ENCODE measurements at places on chromosomes 7 and 10.
A peak's percentile ranks its signal among the peaks of the same experiment; 100 is the strongest.

GRCh38 chr7:2908103-2908683, 64.1 kb upstream of the GNA12 start:
- ATAC-seq = no peak

- ATAC-seq = peak; percentile 58
These were observed 75.5 kb downstream of the PAPSS2 start for GRCh38 chr10:87734987-87735827.

GRCh38 chr10:70191161-70191971, 21.1 kb upstream of the SAR1A start:
- ATAC-seq = no peak

- ATAC-seq = peak; percentile 39
These were observed 557 bp downstream of the BAG3 start for GRCh38 chr10:119651514-119652360.

DNA sequence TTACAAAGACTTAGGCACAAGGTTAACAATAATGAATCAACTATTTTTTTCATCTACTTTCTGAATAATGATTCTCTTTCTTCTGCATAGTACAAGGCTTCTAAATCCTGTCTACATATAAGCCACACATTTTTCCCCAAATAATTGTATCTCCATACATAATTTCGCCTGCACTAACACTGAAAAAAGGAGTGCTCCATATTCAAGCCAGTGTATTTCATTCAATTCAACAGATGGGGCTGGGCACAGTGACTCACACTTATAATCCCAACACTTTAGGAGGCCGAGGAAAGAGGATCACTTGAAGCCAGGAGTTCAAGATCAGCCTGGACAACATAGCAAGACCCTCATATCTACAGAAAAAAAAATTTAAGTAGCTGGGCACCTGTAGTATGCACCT, 86.0 kb upstream of the ZNF800 start:
- no peak for ATAC-seq

DNA sequence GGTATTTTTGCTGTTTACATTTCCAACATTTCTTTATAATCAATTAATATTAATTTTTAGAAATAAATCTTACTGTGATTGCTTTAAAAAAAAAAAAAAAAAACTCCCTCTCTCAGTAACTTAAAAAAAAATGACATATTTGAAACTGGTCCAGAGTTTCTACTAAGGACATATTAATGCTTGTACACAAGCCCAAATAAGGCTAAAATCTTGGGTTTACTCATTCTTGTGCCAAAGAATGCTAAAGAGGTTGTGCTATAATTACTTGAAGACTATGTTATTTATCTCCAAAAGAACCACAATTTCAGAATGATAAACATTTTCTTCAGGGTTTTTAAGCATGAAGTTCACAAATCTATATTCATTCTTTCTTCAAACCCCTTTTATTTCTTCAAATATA, 39.4 kb upstream of the PHF14 start:
- ATAC-seq = no peak

- ATAC-seq = no peak
These were observed 35.1 kb downstream of the MYOF start for GRCh38 chr10:93447019-93447418.

DNA sequence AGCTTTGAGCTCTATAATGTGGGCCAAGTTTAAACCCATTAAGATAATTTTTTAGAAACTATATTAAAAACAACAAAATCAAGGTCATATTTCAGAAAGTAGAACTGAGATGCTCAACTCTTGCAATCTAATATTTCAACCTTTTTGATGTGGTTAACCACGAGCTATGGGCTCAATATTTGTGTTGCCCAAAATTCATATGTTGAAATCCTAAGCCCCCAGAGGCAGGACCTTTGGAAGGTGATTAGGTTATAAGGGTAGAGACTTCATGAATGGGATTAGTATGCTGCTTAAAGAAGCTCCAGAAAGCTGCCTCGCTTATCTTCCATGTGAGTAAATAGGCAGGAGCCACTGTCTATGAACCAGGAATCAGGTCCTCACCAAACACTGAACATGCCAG, 284.4 kb downstream of the CRPPA start:
- no peak for ATAC-seq

DNA sequence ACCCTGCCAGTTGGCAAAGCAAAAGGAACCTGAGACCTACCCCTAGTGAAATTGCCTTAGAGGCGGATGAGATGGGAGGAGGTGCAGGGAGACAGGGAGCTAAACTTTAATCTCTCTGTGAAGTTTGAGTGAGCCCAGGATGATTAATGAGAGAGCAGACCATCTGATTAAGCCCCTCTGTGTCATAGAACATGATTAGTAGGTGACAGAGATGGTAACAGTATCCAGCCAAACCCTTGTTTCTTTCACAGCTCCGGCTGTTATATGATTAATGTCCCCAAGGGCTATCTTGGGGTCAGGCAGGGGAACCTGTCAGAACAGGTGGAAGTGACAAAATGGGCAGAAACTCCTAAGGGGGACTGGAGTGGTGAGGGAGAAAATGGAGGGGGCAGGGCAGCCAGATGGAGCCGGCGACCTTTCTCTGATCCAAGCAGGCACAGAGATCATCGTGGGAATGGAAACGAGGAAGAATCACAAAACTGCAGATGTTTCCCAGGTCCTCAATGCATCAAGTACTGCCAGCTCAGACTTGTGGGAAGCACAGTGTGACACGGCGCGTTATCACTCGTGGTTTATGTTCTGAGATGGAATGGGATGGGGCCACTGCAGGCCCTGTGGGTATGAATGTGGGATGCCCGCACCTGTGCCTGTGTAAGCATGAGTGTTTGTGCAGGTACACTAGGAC, 684.2 kb downstream of the LRMDA start:
- peak; percentile 89 for ATAC-seq

DNA sequence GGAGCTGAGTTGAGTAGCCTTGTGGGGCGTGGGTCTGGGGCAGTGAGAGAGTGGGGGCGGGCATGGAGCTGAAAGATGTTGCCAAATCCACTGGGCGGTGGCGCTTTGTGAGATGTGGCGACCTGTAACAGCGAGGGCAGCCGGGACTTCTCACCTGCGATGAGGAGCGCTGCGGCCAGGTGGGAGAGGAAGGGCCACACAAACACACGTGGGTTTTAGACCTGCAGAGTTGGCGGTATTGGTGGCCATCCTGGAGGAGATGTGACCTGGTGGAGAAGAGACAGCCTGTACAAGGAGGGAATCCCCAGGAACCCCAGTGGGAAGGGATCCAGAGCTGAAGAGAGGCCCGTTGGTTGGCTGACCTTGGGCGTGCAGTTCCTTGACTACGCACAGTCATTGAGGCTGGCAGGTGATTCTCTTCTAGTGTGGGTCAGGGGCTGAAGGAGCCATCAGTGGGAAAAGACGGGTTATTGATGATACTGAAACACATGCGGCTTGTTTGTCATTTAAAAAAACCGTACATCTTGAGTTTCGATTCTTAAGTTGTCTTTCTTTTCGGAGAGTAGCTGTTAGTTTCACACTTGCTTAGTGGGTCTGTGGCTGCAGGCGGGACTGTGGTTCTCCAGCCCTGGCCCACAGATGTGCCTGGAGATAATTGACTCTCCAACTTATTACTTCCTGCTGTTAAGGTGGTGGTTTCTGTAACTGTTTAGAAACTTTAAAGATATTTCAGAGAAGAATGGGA, 2.4 kb downstream of the CHST12 start:
- no peak for ATAC-seq

DNA sequence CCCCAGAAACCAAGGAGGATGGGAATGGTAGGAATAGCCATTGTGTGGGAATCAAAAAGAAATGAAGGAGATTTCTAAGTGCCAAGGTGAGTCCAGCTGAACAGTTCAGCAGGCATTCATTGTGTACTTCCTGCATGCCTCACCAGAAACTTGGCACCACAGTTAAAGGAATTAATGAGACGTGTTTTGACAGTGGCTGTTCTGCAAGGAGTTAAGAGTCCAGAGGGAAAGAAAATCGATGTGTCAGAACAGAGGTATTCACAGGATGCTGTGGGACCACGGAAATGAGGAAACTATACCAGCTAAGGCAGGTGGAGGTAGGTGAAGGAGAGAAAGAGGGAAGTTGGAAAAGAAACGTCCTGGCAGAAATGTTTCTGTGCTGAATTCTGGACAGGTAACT, 78.1 kb downstream of the PRKCQ start:
- ATAC-seq = no peak

- peak; percentile 58 for ATAC-seq
These were observed 3.9 kb downstream of the LSMEM1 start for GRCh38 chr7:112484671-112485167.

- no peak for ATAC-seq
These were observed 14.5 kb downstream of the NUDT5 start for GRCh38 chr10:12181065-12181775.

DNA sequence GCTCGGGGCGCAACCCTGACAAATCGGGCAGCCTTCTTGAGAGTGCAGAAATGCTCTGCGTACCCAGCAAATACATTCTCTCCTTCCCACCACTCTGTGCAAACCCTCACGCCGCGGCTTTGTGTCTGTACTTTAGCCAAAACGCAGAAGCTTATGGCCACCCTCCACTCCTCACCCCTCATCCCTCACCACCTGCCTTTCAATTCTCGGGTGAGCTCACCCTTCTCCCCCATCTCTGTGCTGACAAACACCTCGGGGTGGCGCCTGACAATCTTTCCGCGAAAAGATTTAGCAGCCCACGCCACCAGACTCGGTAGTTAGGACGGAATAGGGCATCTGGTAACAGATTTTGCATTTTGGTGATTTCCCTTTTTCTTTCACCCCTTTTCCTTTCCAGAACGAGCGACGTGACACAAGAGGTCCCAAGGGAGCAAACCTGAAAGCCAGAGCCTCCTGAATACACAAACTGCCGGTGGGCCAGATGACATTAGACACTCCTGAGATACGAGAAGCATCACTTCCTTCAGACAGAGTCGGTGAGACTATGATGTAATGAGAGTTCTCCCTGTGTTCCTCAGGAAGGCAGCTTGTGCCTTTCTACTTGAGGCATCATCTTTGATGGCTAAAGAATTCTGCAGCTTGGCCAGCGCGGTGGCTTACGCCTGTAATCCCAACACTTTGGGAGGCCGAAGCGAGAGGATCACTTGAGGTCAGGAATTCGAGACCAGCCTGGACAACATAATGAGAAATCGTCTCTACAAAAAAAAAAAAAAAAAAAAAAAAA, 671 bp upstream of the ATAD1 start:
- peak; percentile 70 for ATAC-seq

DNA sequence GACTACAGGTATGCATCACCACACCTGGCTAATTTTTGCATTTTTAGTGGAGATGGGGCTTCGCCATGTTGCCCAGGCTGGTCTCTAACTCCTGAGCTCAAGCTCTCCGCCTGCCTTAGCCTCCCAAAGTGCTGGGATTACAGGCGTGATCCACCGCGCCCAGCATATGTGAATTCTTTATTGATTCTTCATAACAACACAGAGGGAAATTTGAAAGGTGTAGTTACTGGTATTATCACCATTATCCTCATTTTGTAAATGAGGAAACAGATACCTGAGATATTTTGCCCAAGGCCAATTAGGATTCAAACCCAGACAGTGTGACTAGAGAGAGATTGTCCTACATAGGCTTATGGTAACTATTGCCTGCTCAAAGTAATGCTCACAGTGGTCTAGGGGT, 22.6 kb downstream of the TCF7L2 start:
- no peak for ATAC-seq

DNA sequence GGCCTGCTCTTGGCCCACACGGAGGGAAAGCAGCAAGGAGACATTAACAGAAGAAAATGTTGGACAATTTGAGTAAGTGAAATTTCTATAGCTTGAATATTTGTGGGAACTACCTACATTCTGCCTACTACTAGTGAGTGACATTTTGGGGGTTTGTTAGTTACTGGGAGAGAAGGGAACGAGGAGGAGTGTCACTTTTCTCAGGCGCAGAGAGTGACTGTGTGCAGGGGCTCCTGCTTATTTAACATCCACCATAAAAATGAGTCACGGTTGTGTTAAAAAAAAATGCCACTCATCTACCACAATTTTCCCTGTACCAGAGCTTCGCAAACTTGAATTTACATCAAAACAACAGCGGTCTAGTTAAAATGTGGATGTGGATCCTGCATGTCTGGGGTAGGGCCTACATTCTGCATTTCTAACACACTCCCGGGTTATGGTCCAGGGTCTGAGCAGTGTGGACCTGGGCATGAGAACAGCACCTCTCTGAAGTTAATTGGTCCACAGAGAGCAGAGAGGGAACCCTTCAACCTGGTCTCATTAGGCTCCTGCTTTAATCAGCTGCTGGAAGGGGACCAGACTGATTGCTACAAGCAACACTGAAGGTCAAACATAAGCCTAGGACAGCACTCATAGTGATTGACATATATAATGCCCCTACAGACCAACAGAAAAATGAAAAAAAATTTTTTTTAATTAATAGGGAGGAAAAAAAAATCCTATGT, 41.4 kb downstream of the ICA1 start:
- ATAC-seq = peak; percentile 16

DNA sequence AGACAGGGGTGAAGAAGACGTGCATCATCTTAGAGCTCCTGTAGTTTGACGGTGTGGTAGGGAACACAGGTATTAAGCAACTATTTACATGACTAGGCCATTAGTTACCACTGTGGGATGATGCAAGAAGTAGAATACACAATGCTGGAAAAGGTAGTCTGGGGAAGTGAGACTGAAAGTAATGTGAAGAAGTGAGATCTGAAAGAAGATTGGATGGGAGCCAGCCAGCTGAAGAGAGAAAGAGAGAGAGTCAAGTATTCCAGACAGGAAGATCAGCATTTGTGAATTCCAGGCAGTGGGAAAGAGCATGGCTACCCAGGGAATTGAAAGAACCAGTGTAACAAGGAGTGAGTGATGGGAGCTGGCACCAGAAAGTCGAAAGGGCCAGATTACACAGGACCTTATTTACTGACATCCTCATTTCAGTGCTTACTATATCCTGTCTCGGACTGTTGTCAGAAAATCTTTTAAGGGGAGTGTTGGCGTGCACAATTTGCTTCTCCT, 4.0 kb upstream of the CFAP58 start:
- ATAC-seq = no peak

GRCh38 chr10:122062831-122063674, 74.1 kb downstream of the TACC2 start:
- ATAC-seq = peak; percentile 99

DNA sequence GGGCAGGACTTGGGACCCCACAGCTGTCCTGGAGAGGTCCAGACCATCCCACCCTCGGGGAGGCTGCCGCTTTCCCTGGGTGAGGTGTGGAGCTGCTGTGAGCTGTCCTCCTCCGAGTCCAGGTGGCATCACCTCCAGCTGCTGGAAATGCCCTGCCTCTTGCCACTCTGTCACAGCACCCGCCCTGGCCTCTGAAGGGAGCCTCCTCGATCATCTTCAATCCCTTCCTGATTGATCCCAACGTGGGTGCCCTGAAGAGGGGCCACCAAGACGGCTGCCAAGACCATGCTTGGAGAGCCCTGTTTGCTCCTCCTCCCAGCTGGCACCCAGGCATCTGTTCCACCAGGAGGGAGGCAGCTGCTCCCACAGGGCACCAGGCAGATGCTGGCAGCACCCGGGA, 4.6 kb downstream of the C10orf105 start:
- no peak for ATAC-seq

- ATAC-seq = no peak
These were observed 3.1 kb upstream of the PYROXD2 start for GRCh38 chr10:98417973-98418664.

GRCh38 chr7:25894902-25895791, 256.9 kb upstream of the NFE2L3 start:
- peak; percentile 73 for ATAC-seq

GRCh38 chr10:15558136-15558535, 161.6 kb downstream of the ITGA8 start:
- no peak for ATAC-seq
